ENCODE measurements at places on chromosomes 2 and 18.

GRCh38 chr2:44778221-44778654 lies 163.3 kb upstream of the SIX3 start:
- DNase-seq = no peak

- no peak for DNase-seq
Observed at GRCh38 chr2:195604706-195605105, 52.3 kb upstream of the SLC39A10 start.

DNA sequence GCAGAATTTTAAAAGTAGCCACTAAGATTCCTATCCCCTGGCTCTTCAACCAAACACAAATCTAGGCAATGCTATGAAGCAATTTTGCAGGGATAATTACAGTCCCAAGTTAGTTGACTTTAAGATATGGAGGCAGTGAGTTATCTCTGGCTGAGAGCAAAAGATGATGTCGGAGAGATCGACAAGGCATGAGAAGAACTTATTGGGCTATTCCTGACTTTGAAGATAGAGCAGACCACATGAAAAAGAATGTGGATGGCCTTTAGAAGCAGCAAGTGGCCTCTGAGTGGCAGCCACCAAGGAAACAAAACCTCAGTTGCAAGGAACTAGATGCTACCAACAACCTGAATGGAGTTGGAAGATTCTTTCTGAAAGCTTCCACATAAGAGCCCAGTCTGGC lies 58.2 kb upstream of the PPM1B start:
- no peak for DNase-seq

DNA sequence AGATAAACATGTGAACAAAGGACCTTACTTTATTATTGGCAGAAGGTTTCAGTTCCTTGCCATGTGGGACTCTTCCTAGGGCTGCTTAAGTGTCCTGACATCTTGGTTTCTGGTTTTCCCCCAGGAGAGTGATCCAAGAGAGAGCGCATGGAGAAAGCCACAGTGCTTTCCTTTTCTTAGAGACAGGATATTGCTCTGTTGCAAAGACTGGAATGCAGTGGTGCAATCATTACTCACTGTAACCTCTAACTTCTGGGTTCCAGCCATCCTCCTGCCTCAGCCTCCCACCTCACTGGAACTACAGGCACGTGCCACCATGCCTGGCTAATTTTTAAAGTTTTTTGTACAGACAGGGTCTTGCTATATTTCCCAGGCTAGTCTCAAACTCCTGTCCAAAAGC lies 38.1 kb upstream of the TCF7L1 start:
- no peak for DNase-seq

All from renal cortical epithelial cell (primary cell).